ENCODE measurements at places on chromosomes 7 and 10.

- peak; percentile 27 for DNase-seq
Measured at GRCh38 chr7:2635810-2636701, 4.3 kb downstream of the TTYH3 start.

DNA sequence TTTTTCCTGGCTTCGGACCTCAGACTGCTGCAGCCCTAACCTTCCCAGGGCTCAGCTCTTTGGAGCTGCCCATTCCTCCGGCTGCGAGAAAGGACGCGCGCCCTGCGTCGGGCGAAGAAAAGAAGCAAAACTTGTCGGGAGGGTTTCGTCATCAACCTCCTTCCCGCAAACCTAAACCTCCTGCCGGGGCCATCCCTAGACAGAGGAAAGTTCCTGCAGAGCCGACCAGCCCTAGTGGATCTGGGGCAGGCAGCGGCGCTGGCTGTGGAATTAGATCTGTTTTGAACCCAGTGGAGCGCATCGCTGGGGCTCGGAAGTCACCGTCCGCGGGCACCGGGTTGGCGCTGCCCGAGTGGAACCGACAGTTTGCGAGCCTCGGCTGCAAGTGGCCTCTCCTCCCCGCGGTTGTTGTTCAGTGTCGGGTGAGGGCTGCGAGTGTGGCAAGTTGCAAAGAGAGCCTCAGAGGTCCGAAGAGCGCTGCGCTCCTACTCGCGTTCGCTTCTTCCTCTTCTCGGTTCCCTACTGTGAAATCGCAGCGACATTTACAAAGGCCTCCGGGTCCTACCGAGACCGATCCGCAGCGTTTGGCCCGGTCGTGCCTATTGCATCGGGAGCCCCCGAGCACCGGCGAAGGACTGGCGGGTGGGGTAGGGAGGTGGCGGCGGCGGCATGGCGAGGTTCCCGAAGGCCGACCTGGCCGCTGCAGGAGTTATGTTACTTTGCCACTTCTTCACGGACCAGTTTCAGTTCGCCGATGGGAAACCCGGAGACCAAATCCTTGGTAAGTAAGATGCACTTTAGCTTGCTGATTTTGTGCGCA lies at the start of gene PLXDC2:
PLXDC2 (plus strand) TSS at position 22 of the 820 bp plus-strand sequence.
- peak; percentile 25 for DNase-seq

DNA sequence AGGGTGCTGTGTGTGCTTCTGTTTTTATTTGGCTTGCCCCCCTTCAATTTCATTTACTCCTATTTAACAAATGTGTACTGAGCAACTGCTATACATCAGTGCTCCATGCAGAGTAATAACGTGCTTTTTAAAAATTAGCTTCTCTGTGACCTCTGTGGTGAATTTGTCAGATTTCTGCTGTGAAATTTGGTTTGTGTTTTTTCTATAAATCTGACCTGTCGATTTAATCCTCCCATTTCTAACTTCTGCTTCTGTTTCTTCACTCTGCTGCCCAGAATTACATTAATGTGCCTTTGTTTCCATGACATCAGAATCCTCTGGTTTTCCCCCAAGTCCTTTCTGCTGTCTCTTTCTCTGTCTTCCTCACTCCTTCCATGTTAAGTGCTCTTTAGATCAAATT lies 123.8 kb upstream of the CACNA2D1 start:
- DNase-seq: no peak

GRCh38 chr10:116589926-116590325 lies 833 bp upstream of the PNLIPRP1 start:
- DNase-seq: no peak
